ENCODE measurements at places on chromosomes 4 and X.

DNA sequence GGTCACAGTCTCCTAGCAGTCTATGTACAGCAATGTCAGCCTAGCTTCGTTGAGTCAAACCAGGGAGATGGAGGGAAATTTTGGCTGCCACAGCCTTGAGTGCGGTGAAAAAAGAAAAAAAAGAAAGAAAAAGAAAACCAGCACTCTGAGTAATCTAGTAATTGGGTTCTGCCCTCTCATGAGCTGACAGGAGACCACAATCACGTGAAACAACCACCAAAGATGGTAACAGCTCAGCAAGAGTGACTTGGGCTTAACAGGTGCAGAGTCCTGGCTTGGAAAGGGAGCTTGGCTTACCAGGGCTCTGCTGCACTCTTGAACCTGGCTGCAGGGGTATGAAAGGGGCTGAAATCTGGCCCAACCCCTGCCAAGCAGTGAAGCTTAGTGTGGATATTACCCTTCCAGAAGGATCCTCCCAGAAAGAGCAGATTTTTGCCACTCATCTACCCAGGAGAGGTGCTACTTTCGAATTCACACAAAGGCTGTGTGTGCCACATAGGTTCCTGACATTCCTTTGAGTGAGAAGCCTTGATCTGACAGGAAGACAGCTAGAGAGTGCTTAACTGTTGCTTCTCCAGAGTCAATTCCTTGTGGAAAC, 350.3 kb downstream of the PTTG2 start:
- no peak for DNase-seq

- DNase-seq = no peak
Measured at GRCh38 chrX:17913801-17914200, 52.7 kb upstream of the RAI2 start.

DNA sequence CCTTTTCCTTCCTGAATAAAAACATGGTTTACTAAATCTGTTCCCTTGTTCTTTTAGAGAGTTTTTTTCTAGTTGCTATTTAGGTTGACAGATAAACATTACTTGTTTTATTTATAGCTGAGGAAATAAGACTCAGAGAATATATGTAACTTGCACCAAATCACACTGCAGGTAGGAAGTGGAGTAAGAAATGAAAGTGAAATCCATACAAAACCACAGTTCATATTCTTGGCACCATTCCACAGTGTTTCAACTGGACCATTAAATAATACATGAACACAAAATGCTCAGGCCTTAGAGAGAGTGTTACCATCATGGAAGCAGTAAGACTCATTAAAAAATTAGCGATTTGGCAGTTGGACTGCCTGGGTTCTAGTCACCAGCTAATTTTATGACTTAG, 326.9 kb upstream of the SLIT2 start:
- no peak for DNase-seq

DNA sequence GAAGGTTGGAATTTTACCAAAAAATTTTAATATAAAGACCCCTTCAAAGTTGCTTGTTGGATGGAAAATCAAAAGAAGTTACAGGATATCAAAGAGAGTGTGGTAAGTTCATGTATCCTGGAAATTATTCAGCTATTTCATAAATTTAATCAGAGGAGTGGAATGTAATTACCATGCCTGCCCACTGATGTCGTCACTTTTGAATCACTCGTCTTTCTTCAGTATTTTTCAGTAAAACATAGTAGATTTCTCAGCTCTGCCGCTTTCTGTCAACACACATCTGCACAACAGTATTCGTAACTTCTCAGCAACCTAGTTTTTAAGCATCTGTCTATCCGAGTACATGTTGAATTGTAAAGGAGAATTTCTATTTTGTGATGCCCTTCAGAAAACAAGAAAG, 2163.0 kb upstream of the AGA start:
- no peak for DNase-seq

DNA sequence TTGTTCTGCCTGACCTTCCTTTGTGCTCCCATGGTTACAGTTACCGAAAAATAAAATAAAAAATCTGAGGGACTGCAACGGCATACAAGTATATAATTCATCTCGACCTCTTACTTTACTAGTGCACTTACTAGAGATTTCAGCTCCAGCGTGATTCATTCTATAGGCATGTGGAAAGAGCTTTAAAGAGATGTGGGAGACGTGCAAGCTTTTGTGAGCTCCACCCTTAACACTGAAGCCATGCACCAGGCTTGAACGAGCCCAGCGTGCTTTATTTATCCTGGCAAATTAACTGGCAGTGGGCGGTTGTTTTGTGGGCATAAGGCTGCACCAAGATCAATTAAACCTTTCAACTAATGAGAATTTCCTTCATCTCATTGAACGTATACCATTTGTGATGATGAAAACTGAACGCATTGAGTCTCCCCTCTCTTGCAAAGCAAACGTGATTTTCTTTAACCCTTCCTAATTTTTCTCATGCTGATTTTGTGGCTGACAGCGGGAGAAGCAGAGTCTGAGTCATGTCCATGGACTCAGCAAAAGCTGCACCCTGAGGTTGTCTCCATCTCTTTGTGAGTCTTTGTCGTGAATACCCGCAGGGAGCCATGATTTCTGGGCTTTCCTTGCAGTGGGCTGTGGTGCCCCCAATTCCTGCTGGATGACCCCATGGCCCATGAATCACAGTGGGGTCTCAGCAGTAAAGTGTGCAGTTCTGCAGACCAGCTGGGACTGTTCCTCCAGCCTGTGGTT, 60.1 kb downstream of the MXRA5 start:
- no peak for DNase-seq

GRCh38 chrX:11704725-11705495, 39.2 kb upstream of the ARHGAP6 start:
- DNase-seq = no peak

GRCh38 chr4:75919920-75920319, 17.7 kb upstream of the PPEF2 start:
- DNase-seq = peak; percentile 21

GRCh38 chr4:84573385-84574068, 9.4 kb upstream of the CDS1 start:
- DNase-seq = no peak

DNA sequence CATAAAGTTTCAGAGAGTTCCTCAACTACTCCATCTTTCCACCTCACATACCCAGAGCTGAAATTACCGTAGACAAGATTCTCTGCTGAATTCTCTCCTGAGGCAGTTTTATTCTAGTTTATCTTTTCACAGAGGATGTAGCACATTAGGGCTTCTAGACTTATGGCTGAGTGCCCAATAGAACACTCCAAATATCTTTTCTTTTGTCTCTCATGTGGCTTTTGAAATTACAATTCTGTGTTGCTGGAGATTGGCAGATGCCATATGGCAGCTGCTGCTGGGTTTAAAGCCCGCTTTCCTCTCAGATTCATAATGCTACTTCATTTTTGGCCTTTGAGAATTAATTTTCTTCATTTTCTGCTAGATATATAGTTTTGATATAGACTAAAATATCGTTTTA, 107.6 kb upstream of the BANK1 start:
- DNase-seq = no peak

GRCh38 chr4:187184508-187184907, 460.9 kb upstream of the FAT1 start:
- DNase-seq = no peak

GRCh38 chrX:133134282-133134681, 37.4 kb upstream of the USP26 start:
- DNase-seq = no peak

DNA sequence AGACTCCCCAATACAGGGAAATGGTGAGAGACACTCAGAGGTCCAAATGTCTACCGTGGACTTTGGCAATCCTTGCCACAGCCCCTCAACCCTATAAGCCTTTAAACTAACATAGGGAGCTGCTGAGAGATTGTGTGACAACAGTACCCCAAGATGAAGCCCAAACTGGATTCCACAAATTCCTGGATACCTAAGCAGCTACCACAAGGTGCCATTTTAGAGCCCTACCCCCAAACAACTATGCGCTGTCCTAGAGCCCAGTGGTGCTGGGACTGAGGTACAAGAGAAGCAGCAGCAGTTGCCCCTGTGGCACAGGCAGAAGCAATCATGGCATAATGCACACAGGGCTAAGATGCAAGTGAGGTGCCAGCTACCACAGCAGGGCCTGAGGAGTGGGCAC, 2.7 kb upstream of the TMPRSS11F start:
- DNase-seq = no peak

DNA sequence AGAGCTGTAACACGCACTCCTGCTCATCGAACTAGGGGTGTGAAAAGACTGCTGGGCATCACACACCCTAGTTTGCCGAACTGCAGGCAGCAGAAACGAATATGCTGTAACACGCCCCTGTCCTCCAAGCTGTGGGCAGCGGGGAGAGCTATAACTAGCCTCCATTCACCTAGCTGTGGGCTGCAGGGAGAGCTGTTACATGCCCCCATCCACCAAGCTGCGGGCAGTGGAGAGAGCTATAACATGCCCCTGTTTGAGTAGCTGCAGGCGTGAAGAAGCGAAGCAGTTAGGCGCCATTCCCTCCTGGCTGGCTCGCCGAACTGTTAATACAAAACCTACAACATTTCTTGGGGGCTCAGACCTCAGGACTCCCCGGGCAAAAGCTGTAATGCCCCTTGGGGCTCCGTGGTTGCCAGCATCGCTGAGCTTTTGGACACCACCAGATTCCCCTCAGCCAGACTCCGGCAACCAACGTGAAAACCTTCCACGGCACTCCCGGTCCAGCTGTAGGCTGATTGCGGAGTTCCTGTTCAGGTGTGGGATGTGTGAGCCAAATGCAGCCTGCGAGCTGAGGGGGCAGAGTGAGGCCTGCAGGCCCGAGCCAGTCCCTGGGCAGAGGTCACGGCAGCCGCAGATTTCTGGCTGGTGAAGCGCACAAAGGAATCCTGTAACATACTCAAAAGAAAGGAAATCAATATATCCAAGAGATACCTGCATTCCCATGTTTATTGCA, 41.1 kb upstream of the ANKRD17 start:
- no peak for DNase-seq

- DNase-seq = no peak
Measured at GRCh38 chr4:183700407-183700806, 41.3 kb downstream of the TRAPPC11 start.

GRCh38 chrX:17046478-17047097, 100.1 kb downstream of the REPS2 start:
- DNase-seq = peak; percentile 40

GRCh38 chr4:47566566-47566965, 81.5 kb downstream of the ATP10D start:
- no peak for DNase-seq

DNA sequence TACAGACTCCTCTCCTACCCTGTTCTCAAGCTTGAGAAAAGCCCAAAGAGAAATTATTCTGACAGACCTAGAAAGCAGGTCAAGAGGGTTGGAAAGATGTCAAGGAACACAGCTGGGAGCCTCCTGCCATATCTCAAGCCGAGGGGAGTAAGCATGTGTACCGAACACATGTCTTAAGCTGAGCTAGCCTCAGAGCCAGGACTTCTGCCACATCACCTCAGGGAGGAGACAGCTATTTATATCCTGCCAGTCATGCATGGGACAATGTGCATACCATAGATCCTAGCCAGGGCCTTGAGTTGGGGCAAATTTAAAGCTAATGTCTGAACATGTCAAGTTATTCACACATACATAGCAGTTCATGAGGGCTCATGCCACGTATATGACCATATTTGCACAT, 11.8 kb downstream of the TMEM31 start:
- DNase-seq = no peak

DNA sequence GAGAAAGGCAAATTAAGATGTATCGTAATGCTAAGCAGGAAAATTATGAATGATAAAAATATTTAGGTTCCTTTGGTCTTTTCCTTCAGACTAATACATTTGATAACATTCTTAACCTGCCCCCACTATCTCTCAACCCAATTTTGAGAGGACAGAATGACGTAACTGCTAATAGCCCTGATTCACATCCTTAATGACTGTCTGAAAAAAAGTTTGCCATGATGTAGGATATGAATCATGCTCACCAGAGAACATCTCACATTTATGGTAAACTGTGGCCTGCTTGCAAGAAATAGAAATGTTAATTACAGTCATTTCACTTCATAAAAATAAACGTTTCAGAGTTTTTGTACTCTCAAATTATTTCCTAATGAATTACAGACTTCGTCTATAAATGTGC, 128.0 kb upstream of the VEGFC start:
- no peak for DNase-seq

Data from SHP77 (cell line).